NCI-H774 (cell line): ENCODE measurements at places on chromosomes 4 and X.

GRCh38 chr4:38800961-38801450, 3.6 kb downstream of the TLR1 start:
- DNase-seq: no peak

- no peak for DNase-seq
Measured at GRCh38 chr4:127656047-127656680, 23.4 kb downstream of the INTU start.

DNA sequence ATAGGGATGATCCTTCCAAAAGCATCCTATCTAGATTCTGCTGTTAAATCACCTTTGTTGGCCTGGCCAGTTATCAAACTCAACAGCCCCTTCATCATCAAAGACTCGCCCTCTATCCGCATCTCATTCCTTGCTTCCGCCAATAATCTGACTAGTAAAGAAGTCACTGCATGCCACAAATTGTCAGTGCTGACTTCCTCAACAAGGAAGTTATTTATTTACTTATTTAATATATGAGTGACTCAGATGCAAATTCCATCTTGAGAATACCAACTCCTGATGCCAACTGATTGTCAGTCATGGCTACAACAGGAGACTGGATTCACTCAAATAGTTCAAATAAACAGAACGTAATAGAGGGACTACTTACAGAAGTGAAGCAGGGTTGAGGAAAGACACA, 283.8 kb downstream of the TRIML1 start:
- no peak for DNase-seq

- no peak for DNase-seq
Measured at GRCh38 chr4:147513091-147513490, 32.2 kb downstream of the EDNRA start.

- no peak for DNase-seq
Measured at GRCh38 chrX:1852082-1852481, 237.2 kb downstream of the ASMT start.

DNA sequence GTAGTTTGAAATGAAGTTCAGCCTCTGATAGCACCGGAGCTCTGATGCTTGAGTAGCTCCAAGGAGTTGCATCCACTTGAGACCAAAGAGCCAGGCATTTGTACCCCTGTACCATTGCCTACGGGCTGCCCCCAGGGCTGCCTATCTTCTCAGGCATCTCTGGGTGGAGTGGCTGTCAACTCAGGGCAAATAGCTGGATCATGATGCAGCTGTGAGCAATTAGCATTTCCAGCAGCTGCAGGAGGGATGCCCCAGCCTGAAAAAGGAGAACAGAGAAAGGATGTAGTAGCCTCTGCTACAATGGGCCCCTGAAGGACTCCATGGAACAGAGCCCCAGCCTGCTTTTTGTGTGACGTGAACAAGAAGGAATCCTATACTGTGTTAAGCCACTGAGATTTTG, 492.6 kb downstream of the BCOR start:
- DNase-seq: no peak
